ENCODE measurements at places on chromosomes 2 and 18.

DNA sequence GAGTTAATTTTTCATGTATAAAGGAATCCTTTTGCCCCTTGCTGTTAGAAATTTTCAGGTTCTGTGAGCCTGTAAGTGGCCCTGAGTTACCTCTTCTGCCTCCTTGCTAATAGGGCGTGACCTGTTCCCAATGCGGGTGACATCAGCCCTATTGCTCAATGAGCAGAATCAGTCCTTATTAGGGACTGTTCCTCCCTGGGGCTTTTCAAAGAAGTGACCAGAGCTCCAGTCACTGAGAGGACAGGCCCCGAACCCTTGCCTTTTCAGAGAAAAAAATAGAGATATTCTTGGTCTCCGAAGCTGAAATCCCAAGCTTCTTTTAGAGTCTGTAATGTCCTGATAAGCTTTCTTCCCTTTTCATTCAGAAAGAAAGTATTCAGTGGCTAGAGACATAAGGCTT, 8.2 kb upstream of the APOB start:
- DNase-seq, result no peak

GRCh38 chr2:36502081-36502480, 95.9 kb downstream of the FEZ2 start:
- DNase-seq, result no peak

GRCh38 chr2:159516241-159516758, 100.0 kb downstream of the BAZ2B start:
- DNase-seq, result peak; percentile 6

- no peak for DNase-seq
These were observed 601.2 kb upstream of the ZNF804A start for GRCh38 chr2:183996825-183997793.

GRCh38 chr18:36724169-36724568, 104.6 kb downstream of the TPGS2 start:
- DNase-seq, result no peak
